ENCODE measurements at places on chromosomes 7 and 10. TPM values are rescaled to one million over a fixed set of nuclear protein-coding genes. Genes with fewer than 3 reads are reported as not detected.

- no peak for DNase-seq
These were observed 29.0 kb upstream of the BMS1 start for GRCh38 chr10:42753507-42754154.

GRCh38 chr10:125567529-125567928 is 115.4 kb downstream of the TEX36 start:
- DNase-seq, result no peak

DNA sequence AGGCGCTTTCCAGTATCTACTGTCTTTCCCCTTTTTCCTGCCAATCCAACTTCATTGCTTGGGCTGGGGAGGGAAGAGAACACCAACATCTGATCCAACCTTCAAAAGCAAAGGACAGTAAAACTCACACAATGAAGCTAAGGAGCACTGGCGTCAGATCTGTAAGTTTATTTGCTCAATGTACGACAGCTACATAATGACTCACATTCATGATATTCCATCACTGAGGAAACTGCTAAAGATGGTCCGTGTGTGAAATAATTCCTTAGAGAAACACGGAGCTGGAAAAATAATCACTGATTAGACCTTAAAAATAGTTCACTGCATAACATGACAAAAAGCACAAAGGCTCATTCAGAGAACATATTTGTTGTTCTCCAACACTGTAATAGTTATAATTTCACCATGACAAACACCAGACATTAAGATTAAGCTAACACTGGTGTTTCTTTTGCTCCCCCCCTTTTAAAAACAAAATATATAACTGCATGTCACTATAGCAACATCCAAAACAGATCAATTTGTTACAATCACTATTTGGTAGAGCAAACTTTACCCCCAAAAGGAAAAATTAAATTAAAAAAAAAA is 24.3 kb downstream of the HSPB1 start:
- no peak for DNase-seq

GRCh38 chr7:13802651-13803050 is 186.8 kb downstream of the ETV1 start:
- no peak for DNase-seq

- DNase-seq, result no peak
These were observed 47.2 kb downstream of the NEURL1 start for GRCh38 chr10:103540722-103541121.

The WEE2 gene
- not detected for total RNA-seq

- no peak for DNase-seq
These were observed 294.1 kb downstream of the GLRX3 start for GRCh38 chr10:130430291-130430690.

The FAM204A gene
- 81.3 TPM for total RNA-seq

- no peak for DNase-seq
These were observed 32.3 kb downstream of the SLC16A9 start for GRCh38 chr10:59677253-59677831.

DNA sequence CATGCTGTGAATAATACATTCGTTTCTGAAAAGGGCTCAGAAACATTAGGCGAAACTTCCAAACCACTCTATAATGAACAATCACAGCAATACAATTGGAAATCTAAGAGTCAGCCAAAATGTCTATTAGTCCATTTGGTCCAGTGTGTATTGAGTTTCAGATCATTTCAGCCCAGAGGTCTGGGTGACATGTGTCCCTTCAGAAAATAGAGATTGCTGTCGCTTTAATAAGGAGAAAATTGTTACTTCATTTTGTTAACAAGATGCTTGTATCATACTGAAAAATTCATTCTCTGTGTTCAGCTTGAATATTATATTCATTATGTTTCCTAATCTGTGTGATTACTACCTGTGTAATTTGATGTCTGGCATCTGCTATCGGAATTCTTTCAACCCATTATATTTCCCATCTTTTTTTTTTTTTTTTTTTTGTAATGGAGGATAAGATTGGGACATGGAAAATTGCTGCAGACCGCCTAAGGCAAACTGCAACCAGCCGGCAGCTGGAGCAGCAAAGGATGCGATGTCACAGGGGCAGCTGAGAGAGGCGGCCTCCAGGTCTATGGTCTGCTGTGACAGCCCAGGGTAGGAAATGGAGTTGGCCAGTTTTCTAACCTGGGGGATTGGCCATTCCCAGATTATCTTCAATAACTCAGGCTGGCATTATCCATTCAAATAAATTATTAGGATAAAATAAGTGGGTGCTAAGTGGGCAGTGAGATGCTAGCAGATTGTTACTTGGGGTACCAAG is 170.9 kb upstream of the NPVF start:
- DNase-seq, result no peak

DNA sequence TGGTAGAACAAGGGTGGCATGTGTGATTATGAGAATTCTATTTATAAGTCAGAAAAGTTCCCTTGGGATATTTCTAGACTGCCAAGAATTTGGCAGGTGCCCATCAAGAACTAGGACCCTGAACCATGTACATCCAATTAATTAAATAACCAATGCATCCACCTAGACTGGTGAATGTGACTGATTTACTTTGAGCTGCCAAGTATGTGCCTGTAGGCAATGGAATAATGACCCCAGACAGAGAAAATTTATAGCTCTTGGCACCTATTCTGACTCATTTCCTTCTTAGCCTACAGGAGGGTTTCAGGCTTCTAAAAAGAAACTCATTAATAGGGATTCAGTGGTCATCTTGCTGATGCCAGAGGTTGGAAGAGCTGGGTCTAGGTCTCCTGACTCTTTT is 54.9 kb downstream of the KCNH2 start:
- no peak for DNase-seq

- DNase-seq, result no peak
These were observed 198.3 kb downstream of the HDAC9 start for GRCh38 chr7:18693816-18694215.

DNA sequence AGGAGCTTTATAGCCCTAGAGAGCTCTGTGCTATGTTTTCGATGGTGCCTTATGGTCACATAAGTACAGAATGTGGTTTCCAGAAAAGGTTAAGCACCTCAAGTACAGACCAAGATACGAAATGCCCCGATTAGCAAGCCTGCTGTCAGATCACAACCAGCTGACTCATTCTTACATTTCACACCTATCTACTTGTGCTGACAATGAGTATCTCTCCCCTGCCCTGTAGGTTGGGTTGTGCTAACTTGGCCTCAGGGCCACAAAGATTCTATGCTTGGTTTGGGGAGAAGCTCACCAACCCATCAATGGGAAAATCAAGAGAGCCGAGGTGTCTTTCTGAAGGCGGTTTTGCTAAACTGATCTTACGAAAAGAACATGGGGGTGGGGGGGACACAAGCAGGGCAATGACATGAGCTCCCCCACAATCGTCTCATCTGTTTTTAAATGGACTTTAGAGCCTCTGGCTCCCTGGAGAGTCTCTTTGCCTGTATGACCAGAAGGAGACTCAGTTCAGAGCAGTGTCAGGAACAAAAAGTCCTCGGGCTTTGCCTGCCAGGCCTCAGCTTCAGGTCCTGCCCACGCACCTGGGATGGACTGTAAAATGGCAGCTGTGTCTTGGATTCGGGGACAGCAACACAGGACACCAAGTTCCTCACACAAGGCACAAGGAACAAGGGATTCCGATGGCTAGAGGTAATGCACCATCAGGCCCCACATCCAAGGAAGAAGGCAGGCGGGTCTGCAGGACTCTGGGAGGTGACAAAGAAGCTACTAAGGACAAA is 55.1 kb downstream of the FAM53B start:
- DNase-seq, result peak; percentile 81

Measured in activated T-cell treated with anti-CD3 and anti-CD28 coated beads, Interleukin-2, amount 50 U/mL, for 72 hours (primary cell).